ENCODE measurements at places on chromosomes 5 and 9. TPM values are rescaled to one million over a fixed set of nuclear protein-coding genes. Genes with fewer than 3 reads are reported as not detected.
A peak's percentile ranks its signal among the peaks of the same experiment; 100 is the strongest.

GRCh38 chr5:18507114-18507513 is 872.9 kb downstream of the TAF11L14 start:
- H3K36me3 ChIP-seq: no peaks in the 10 kb centered on the region
- H3K27me3 ChIP-seq: no peaks in the 10 kb centered on the region
- H3K27ac ChIP-seq: no peak overlapping the region

DNA sequence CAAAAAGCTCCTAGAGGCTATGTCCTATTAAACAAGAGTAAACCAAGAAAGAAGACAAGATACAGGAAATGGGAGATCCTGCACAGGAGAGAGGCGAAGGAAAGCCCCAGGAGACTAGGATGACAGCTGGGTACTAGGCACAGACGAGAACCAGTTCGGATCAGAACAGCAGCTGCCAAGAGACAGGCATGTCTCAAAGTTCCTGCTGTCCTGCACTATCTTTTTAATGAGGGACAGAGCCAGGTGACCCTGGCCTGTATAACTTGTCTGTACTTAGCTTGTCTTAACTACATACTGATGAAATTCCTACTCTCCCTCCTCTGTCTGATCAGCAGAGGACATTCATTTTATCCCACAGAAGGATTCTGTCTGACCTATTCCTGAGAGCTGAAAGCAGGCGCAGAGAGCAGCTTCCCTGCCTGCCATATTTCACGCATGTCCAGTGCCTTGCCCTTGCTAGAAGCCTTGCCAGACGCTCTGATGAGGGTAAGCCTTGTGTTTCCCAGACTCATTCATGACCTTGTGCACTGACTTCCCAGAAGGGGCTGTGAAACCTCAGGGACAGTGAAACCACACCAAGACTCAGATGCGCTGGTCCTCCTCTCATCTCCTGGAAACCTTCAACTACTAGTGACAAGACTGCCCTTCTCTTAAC is 24.7 kb downstream of the TSC1 start:
- H3K4me1 ChIP-seq: no peaks in the 10 kb centered on the region
- no peaks in the 10 kb centered on the region for H3K27me3 ChIP-seq
- H3K27ac ChIP-seq: no peak overlapping the region
- peaks cover 7% of the 10 kb centered on the region for H3K36me3 ChIP-seq

DNA sequence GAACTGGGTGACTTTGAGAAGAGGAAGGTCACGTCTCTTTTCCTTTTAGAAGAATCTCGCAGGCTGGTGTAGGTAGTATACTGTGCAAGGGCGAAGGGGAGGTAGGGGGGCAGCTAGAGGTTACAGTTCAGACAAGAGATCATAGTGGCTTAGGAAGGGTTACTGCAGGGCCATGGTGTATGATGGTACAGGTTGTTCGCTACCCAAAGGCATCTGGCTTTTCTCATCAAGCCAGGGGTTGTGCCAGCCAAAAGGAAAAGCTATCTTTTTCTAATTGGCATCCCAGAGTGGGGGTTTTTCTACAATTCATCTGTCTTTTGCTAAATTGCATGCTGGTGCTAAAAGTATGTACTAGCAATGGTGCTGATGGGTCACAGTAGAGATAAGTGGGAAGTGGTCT is 22.8 kb downstream of the MAMDC2 start:
- H3K4me1 ChIP-seq: peaks cover 46% of the 10 kb centered on the region
- no peak for DNase-seq
- no peaks in the 10 kb centered on the region for H3K36me3 ChIP-seq
- no peak overlapping the region for H3K4me3 ChIP-seq

- DNase-seq: no peak
- H3K4me1 ChIP-seq: no peaks in the 10 kb centered on the region
- H3K4me3 ChIP-seq: no peak overlapping the region
- no peaks in the 10 kb centered on the region for H3K36me3 ChIP-seq
- no peaks in the 10 kb centered on the region for H3K27me3 ChIP-seq
- H3K27ac ChIP-seq: no peak overlapping the region
Measured at GRCh38 chr5:111673891-111674626, 82.9 kb downstream of the NREP start.

DNA sequence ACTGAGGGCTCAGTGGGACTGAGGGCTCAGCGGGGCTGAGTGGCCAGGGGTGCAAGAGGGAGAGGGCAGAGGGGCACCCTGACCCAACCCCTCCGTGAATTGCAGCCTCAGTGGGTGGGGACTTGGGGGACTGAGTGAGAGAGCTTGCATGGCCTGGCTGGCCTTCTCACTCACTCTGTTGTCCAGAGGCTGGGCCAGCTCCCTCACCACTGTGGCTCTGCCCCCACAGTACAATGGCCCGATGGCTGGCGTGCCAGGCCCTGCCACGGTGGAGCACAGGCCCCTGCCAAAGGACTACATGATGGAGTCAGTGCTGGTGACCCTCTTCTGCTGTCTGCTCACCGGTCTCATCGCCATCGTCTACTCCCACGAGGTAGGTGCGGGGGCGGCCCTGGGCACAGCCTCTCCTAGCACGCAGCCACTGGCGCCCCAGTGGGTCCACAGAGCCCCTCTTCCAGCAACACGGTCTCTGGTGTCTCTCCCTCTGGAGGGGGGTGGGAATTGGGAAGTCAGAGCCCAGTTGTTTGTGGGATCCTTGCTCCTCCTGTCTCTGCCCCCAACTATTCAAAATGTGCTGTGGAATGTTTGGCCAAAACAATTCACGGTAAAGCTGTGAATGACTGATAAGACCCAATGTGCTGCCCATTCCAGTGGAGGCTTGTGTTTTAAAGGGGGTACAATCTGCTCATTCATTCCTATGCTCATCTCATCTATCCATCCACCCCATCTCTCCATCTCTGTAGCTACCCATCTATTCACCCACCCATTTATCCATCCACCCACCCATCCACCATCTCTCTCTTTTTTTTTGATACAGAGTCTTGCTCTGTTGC is 10.7 kb downstream of the PRRT1B start:
- no peak overlapping the region for H3K27ac ChIP-seq
- peaks cover 40% of the 10 kb centered on the region for H3K27me3 ChIP-seq
- H3K4me1 ChIP-seq: no peaks in the 10 kb centered on the region
- H3K4me3 ChIP-seq: no peak overlapping the region

- H3K4me1 ChIP-seq: peaks cover 37% of the 10 kb centered on the region
- peak overlapping the region; percentile 5 for H3K27ac ChIP-seq
- no peak for DNase-seq
- no peak overlapping the region for H3K4me3 ChIP-seq
Measured at GRCh38 chr5:91024727-91025126, 358.4 kb downstream of the ARRDC3 start.

- H3K27me3 ChIP-seq: peaks cover 10% of the 10 kb centered on the region
- no peaks in the 10 kb centered on the region for H3K4me1 ChIP-seq
- no peak overlapping the region for H3K4me3 ChIP-seq
- no peak for DNase-seq
- H3K27ac ChIP-seq: no peak overlapping the region
Measured at GRCh38 chr5:1161833-1162229, 39.6 kb upstream of the SLC6A19 start.

- DNase-seq: no peak
- no peaks in the 10 kb centered on the region for H3K36me3 ChIP-seq
- peaks cover 3% of the 10 kb centered on the region for H3K27me3 ChIP-seq
- no peaks in the 10 kb centered on the region for H3K4me1 ChIP-seq
- H3K4me3 ChIP-seq: no peak overlapping the region
Measured at GRCh38 chr9:114516913-114517312, 11.6 kb upstream of the WHRN start.

DNA sequence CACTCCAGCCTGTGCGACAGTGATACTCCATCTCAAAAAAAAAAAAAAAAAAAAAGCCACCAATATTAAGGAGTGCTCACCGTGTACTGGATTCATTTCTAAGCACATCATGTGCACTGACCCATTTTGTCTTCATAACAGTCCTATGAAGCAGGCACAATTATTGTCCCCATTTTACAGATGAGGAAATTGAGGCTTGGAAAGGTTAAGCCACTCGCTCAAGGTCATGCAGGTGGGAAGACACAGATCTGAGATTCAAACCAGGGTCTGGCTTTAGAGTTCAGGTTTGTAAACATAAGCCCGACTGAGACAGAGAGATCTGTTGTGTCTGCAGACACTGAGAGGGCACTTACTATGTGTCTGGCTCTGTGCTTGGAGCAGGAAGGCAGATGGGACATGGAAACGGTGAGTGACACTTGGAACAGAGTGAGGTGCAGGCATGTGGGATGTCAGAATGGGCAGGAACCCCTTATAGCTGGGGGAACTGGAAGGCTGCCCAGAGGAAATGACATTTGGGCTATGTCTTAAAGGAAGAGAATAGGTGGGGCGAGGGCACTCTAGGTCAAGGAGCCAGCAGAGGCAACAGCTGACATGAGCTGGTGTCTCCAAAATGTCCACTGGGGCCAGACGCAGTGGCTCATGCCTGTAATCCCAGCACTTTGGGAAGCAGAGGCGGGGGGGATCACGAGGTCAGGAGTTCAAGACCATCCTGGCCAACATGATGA is 69.9 kb downstream of the STK10 start:
- no peak overlapping the region for H3K27ac ChIP-seq
- H3K4me3 ChIP-seq: no peak overlapping the region
- H3K4me1 ChIP-seq: no peaks in the 10 kb centered on the region
- no peaks in the 10 kb centered on the region for H3K27me3 ChIP-seq
- no peak for DNase-seq
- no peaks in the 10 kb centered on the region for H3K36me3 ChIP-seq

DNA sequence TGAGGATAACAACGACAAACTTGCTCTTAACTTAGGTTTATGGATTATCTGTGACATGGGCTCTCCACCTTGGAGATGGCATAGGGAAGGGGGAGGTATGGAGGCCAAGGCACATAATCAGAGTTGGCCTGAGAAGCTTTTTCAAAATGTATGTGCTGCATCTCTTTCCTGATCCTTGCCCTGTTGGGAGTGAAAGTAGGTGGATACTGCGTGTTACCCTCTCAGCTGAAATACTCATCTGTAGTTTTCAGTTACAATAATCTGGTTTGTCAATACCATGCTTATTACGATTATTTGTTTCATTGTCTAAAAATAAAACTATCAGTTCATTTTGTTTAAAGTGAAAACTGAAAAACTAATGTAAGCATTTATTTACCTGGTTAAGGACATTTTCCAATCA is 86.7 kb downstream of the SLC44A1 start:
- no peak for DNase-seq
- H3K4me1 ChIP-seq: no peaks in the 10 kb centered on the region
- H3K27me3 ChIP-seq: no peaks in the 10 kb centered on the region
- no peaks in the 10 kb centered on the region for H3K36me3 ChIP-seq

DNA sequence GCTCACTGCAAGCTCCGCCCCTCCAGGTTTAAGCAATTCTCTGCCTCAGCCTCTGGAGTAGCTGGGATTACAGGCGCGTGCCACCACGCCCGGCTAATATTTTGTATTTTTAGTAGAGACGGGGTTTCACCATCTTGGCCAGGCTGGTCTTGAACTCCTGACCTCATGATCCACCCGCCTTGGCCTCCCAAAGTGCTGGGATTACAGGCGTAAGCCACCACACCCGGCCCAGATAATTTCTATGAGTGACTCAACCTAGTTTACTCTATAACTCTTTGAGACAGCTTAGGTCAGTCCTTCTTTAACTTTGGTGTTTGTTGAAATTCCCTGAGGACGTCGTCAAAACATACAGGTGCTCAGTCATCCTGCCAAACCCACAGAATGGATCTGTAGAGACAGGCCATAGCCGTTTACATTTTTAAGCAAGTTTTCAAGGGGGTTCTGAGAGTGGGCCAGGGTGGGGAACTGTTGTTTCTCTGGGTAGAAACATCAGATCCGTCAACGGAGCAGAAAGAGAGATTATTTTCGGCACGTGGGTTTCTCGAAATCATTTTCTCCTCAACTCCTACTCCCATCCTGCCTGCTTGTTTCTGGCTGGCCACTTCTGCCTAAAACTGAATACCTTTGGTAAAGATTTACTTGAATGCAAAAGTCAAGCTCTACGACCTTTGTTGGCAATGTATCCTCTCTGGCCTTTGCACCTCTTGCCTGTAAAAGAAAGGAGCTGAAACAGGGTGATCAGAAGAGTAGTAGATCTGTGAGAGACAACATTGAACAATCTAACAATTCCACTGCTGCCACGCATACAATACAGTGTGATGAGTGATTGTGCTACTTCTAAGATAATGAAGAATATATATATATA is 6.0 kb upstream of the BOD1 start:
- no peaks in the 10 kb centered on the region for H3K36me3 ChIP-seq
- H3K4me3 ChIP-seq: no peak overlapping the region

- no peak overlapping the region for H3K4me3 ChIP-seq
- DNase-seq: peak; percentile 68
- peak overlapping the region; percentile 68 for H3K27ac ChIP-seq
- peaks cover 38% of the 10 kb centered on the region for H3K4me1 ChIP-seq
Measured at GRCh38 chr9:83432104-83432627, 106.0 kb downstream of the FRMD3 start.

- H3K27ac ChIP-seq: no peak overlapping the region
- H3K4me3 ChIP-seq: no peak overlapping the region
- H3K27me3 ChIP-seq: no peaks in the 10 kb centered on the region
- no peaks in the 10 kb centered on the region for H3K4me1 ChIP-seq
- no peak for DNase-seq
Measured at GRCh38 chr5:36584009-36584875, 22.2 kb upstream of the SLC1A3 start.

GRCh38 chr5:113167985-113168384 is 191.4 kb downstream of the DCP2 start:
- H3K27ac ChIP-seq: no peak overlapping the region
- no peak for DNase-seq
- no peaks in the 10 kb centered on the region for H3K4me1 ChIP-seq

DNA sequence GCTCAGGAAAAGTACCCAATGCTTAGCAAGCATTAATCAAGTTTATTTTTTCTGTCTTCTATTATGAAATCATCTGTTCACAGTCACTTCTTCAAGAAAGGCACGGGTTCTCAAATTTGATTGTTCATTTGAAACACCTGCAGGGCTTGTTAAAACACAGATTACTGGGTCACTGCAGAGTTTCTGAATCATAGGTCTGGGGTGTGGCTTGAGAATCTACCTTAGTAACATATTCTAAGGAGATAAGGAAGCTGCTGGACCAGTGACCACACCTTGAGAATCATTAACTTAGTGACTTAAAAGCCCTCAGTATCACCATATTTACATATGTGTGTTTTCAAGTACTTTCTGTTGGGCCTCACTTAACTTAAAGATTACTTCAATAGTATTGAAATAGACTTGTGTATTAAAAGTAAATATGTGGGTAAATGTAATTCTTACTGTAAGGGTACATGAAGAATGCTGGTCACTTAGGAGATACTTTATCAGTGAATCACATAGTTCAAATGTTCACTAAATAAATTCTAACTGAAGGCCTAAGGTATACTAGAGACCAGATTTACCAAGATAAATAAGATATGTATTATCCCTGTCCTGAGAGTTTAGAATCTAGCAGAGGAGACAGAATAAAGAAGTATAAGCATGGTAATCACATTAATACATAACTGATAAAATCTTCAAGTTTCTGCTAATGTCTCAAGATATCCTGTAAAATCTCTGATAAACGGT is 1342.1 kb upstream of the C9orf72 start:
- H3K36me3 ChIP-seq: no peaks in the 10 kb centered on the region
- H3K4me1 ChIP-seq: no peaks in the 10 kb centered on the region
- no peaks in the 10 kb centered on the region for H3K27me3 ChIP-seq
- DNase-seq: no peak

The PCDHA1 gene
- total RNA-seq: not detected

The CTXN3 gene
- total RNA-seq: not detected

The FOXI1 gene
- total RNA-seq: not detected

The SV2C gene
- not detected for total RNA-seq

The ADAMTS6 gene
- total RNA-seq: 0.05 TPM

The TERT gene
- not detected for total RNA-seq

All from gastrocnemius medialis (tissue), 4 donors.